Brain (organoid and tissue), 16 donors: ENCODE measurements at places on chromosomes 6 and 20.
A peak's percentile ranks its signal among the peaks of the same experiment; 100 is the strongest.

- DNase-seq: peak; percentile 83
These were observed 466.9 kb upstream of the NRSN1 start for GRCh38 chr6:23659125-23659524.

- no peak for DNase-seq
These were observed 400.0 kb downstream of the CD83 start for GRCh38 chr6:14517516-14518105.

GRCh38 chr6:109482905-109483734, at the start of gene ZBTB24:
ZBTB24 (minus strand) TSS chr6:109483219; CDS start chr6:109482026, 1,193 bp downstream.
- peak; percentile 94 for DNase-seq

DNA sequence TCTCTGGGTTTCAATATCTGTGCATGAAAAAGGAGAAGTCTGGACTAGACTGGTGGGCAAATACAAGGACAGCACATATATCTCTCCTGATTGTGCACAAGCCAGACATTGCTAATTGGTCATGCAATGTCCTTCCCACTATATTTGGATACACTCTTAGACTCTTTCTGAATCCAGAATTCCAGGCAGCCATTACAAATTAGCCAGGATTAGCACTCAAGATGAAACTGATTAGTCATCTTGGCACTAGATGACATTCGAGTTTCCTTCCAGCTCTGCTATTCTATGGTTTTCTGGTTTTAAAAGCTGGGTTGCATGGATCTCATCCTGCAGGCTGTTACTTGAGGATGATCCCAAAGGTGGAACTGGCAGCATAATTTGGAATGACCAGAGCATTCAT, 73.2 kb downstream of the SCP2D1 start:
- DNase-seq: no peak

DNA sequence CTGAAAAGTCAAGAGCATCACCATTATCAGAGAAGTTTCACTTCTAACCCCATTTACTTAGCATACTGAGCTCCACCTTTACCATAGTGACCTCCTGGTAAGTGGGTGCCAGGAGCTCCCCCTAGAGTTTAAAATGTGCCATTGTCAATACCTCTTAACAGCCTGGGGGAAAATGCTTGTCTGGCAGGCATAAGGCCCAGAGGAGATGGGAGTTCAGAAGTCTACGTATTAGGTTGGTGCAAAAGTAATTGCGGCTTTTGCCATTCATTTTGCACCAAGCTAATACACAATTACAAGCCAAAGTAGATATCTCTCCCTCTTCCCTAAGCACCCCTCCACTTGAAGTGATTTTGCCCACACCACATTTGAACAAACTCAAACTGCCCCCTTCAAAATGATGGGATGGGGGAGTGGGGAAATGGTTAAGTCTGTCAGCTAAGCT, 919.0 kb downstream of the KIF16B start:
- no peak for DNase-seq

- DNase-seq: no peak
These were observed 140.3 kb upstream of the MCHR2 start for GRCh38 chr6:100134297-100134696.

GRCh38 chr6:72533606-72534005, 88.3 kb upstream of the KCNQ5 start:
- no peak for DNase-seq

GRCh38 chr6:162343198-162343935, 384.2 kb downstream of the PRKN start:
- no peak for DNase-seq

DNA sequence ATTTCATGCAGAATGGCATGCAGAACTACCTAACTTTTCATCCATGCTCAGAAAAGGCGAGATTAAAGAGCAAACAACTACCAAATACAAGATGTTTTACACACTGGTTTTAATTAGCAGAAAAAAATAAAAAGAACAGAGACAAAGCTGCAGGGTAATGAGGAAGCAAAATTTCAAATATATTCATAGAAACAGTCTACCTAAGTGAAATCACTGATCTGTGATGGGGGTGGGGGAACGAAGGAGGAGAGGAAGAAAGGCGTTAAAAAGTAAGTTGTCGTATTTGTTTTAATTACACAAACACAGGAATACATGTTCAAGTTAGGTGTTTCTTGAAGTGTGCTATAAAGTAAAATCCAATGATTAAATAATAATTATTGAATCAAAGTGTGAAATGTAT, 42.1 kb downstream of the MAP3K7 start:
- DNase-seq: no peak

- DNase-seq: no peak
These were observed 32.2 kb downstream of the MYLK4 start for GRCh38 chr6:2718334-2719092.

GRCh38 chr6:132392792-132393191, 8.5 kb downstream of the MOXD1 start:
- no peak for DNase-seq

DNA sequence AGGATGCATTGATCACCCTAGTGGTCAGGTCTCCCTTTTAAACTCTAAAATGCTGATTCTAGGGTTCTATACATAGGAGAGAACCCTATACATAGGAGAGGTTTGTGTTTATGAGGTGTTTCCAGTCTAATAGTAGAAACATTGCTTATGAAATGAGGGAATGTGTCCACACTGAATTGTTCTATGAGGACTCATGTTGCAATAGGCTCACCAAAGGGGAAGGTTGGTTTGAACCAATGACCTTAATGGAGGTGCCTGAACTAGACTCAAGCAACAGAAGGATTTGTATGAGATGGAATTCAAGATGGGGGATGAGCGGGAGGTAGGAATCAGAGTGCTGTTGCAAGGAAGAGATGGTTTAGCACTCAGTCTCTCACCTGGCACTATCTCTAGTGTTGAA, 33.5 kb upstream of the UBR2 start:
- DNase-seq: no peak

DNA sequence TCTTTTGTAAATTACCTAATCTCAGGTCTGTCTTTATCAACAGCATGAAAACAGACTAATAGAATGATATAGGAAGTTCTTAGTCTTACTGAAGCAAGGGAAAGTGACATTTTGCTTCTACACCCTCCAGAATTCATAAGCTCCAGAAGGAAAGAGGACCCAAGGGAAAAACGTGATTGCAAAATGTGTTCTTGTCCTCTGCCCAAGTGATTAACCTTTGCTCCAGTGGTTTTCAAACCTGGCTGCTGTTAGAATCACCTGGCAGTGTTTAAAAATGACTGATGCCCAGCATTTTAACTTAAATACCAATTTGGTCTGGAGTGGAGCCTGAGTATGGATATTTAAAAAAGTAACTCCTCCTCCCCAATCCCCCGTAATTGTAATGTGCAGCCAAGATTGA, 191.4 kb downstream of the SLC16A10 start:
- no peak for DNase-seq
